ENCODE measurements at places on chromosomes 4 and X.

- DNase-seq, result no peak
Measured at GRCh38 chr4:81465406-81466340, 6.0 kb downstream of the RASGEF1B start.

GRCh38 chrX:44784241-44784640 lies 59.6 kb upstream of the DUSP21 start:
- DNase-seq, result no peak

DNA sequence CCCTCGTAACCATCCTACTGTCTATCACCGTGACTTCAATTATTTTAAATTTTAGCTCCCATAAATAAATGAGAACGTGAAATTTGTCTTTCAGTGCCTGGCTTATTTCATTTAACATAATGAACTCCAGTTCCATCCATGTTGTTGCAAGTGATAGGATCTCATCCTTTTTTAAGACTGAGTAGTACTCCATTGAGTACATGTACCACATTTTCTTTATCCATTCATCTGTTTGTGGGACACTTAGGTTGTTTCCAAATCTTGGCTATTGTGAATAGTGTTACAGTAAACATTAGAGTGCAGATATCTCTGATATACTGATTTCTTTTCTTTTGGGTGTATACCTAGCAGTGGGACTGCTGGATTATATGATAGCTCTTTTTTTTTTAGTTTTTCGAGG lies 32.8 kb downstream of the OCIAD1 start:
- DNase-seq, result no peak

GRCh38 chrX:68533656-68534055 lies 34.8 kb downstream of the YIPF6 start:
- no peak for DNase-seq

DNA sequence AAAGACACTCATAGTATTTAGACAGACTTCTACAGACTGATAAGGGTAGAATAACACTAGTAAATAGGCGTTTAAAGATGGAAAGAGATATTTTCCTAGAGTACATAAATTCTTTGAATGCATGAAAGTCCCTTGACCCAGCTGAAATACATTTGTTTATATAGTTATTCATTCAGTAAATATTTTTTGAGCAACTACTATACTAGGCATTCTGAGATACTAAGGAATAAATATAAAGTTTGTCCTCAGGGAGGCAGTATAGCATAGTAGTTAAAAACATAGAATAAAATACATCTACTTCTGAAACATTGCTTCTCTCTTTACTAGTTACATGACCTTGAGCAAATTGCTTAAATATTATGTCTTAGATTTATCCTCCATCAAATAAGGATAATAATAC lies 27.4 kb downstream of the HMGN5 start:
- peak; percentile 29 for DNase-seq

- no peak for DNase-seq
Measured at GRCh38 chr4:165016971-165017370, 14.8 kb upstream of the TRIM60 start.

DNA sequence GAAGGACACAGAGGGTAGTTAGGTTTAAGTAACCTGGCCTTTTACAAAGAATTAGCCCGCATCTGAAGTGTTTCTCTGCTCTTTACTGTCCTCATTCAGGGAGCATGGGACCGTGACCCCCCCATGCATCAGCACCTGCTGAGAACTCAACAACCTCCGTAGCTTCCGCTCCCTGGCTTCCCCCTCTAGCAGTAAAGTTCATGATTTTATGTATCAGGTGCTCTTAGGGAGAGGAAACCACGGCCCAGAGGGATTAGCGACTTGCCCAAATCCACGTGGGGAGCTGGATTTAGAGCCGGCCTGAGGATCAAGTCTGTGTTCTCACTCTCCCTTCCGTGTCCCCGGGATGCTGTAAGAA lies 284.6 kb upstream of the GATB start:
- no peak for DNase-seq

DNA sequence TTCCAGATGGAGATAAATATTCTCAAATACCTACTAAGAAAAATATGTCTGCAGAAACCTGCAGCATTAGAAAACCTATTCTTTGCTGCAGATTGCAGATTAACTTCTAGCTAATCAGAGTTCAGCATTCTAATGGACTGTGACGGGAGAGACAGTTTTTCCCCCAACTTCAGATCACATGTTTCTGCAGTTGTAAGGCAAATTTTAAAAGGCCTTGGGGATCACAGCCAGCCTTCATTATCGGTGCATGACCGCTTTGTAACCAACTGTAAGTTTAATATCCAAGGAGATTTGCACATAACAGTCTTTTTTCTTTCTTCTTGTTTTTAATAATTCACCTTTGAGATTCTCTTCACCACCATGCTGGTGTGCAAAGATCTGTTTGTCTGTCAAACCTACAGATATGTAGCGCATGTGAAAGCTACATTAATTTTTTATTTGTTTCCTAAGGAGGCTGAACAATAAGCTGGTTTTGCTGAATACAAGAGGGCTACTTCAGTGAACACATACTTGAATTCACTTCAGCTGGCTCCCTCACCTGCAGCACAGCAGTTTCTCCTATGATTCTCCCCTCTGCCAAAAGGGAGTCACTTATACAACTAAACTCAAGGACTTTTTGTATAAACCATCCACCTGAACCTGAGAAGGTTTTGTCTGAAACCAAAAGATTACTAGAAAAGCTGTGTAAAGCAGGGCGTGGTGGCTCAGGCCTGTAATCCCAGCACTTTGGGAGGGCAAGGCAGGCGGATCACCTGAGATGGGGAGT lies 488.5 kb downstream of the RPA4 start:
- no peak for DNase-seq

- no peak for DNase-seq
Measured at GRCh38 chr4:7323872-7324650, 110.7 kb downstream of the PSAPL1 start.

GRCh38 chr4:166121897-166122296 lies 248.9 kb downstream of the TLL1 start:
- no peak for DNase-seq

DNA sequence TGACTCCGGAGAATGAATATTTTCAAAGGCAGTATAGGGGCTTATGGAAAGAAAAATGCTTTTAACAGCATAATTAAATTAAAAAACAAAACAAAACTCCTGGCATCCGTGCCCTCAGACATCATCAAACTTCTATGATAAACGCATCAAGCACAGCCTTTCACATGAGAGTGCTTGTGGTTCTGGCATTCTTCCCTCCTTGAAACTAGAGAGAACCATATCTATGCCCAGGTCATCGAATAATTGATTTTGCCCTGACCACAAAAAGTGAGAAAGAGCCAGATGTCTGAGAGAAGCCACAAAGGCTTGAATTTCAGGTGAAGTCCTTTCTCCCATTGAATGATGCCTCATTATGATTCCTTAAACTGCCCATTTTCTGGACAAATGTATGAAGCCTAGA lies 286.8 kb downstream of the CBLL2 start:
- DNase-seq, result no peak

GRCh38 chr4:20478412-20478811 lies 221.8 kb upstream of the PACRGL start:
- no peak for DNase-seq

GRCh38 chr4:124035364-124036041 lies 638.9 kb downstream of the SPRY1 start:
- no peak for DNase-seq

DNA sequence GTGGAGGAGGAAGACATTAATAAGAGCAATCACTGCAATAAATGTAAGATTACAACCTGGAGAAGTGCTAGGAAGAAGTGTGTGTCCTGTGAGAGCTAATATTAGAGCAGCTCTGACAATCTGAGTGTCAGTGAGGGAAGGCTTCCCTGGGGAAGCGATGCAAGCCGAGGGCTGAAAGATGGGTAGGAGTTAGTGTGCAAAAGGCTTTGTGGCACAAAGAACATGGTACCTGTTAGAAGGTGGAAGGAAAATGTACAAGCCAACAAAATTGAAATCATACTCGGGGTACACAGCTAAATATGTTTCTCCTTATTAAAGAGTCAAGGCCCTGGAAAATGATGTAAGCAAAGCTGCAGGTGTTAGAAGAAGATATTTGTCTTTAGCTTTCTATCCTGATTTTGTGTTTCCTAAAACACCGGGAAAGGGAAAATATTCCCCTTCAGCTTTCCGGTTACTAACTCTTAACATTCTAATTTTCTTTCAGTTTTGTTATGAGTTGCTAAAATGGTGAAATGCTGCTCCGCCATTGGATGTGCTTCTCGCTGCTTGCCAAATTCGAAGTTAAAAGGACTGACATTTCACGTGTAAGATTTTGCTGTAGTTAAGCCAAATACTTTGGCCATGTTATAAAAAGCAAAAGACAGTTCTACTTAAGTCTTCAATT lies 808 bp downstream of the THAP6 start:
- DNase-seq, result peak; percentile 35

GRCh38 chrX:25287521-25287920 lies 271.8 kb upstream of the ARX start:
- DNase-seq, result no peak

GRCh38 chr4:142405021-142405694 lies 440.9 kb downstream of the INPP4B start:
- peak; percentile 72 for DNase-seq

- DNase-seq, result no peak
Measured at GRCh38 chrX:14352511-14352910, 176.8 kb upstream of the GLRA2 start.

GRCh38 chr4:108314900-108315589 lies 146.3 kb upstream of the LEF1 start:
- no peak for DNase-seq

- DNase-seq, result no peak
Measured at GRCh38 chr4:108446556-108446955, 173.8 kb upstream of the RPL34 start.

DNA sequence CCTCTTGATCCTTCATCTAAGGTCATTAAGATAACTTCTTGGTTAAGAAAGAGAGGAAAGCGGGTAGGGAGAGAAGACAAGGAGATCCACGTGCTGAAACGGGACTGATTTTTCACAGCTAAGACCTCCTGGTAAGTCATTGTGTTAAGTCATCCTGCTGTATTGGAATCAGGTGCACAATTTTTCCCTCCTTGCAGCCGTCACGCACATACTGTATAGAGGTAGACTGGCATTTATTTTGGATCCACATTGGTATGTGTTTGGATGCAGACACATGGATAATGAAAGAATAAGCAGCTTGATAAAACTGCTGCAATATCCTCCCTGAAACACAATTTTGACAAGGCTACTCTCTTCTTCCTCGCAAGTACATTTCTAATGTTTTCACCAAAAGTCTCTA lies 60.1 kb upstream of the NAP1L5 start:
- DNase-seq, result no peak

DNA sequence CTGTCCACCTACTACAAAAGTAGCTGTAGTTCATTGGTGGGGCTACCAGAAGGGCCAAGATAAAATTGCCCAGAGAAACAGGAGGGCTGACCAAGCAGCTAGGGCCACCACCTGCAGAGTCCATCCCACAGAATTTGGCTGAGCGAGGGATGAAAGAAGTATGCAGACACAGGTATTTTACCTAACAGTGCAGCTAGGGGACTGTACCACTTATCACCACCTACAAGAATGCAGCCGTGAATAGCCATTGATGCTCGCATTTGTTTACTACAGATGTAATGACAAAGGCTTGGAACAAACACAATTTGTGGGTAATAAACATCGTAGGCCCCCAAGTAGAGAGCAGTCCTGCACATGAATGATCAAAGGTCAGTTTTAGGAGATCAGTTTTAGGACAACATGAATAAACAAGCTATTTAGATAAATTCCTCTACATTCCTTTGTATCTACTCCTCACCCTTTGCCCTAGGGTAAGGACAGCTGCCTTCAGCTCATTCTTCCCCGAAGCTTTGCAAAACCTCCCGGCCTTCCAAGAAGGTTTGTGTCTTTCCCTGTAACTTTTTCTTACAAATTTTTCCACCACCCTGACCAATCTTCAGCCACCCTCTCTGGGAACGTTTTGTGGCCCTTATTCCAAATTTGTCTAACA lies 49.5 kb downstream of the ZNF718 start:
- DNase-seq, result no peak

- no peak for DNase-seq
Measured at GRCh38 chrX:107227780-107228485, 21.5 kb downstream of the DNAAF6 start.

- DNase-seq, result no peak
Measured at GRCh38 chr4:27442146-27442545, 581.5 kb downstream of the STIM2 start.

DNA sequence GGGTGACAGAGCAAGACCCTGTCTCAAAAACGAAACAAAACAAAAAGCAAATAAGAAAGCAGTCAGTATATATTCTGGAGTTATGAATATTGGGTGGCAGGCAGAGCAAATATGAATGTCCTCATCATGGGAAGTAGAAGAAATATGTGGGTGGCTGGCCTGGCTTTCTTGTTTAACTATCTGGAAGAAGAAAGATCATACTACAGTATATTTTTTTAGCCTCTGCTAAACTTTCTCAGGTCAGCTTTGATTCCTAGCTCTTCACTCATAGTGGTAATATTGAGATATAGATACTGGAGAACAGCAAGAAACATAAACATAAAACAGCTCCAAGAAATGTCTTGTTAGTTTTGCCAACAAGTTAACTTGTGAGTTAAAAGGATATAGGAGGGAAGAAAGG lies 192.5 kb downstream of the SOWAHB start:
- no peak for DNase-seq

GRCh38 chrX:22855693-22856092 lies 144.1 kb upstream of the DDX53 start:
- DNase-seq, result no peak

GRCh38 chr4:100190643-100191600 lies 654 bp upstream of the DDIT4L start:
- DNase-seq, result no peak

GRCh38 chrX:46917622-46918021 lies 5.4 kb downstream of the JADE3 start:
- no peak for DNase-seq

GRCh38 chr4:90960433-90960832 lies 833.2 kb downstream of the CCSER1 start:
- DNase-seq, result no peak

DNA sequence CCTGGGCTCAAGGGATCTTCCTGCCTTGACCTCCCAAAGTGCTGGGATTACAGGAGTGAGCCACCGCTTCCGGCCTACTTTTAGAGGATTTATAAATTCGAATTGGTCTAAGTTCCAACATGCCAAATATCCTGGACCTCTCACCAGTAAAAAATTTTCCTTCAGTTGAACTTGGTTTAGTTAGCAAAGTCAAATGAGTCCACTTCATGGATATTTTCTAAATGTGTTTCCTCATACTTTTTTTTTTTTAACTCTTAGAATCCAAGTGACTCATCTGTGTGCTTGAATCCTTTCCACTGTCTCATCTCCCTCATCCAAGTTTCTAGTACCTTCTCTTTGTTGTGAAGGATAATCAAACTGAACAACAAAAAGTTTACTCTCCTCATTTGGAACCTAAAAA lies 49.7 kb downstream of the RBM47 start:
- no peak for DNase-seq

GRCh38 chr4:15894921-15895916 lies 43.3 kb downstream of the FGFBP1 start:
- no peak for DNase-seq

DNA sequence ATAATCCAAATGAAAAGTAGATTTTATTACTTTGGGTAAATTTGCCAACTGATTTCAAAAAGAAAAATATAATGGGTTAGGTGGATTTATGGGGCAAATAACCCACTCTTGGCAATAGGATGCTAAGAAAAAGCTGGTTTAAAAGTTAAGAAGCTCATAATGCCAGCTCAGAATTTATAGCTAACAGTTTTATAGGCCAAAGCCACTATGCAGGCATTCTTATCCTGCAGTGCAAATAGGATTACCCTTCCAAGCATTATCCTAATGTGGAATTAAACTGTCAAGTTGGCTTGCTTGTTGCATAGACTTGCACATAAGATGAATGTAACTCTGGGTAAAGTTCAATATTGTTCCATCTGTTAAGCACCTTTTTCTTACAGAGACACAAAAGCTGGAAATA lies 703.0 kb downstream of the PCDH18 start:
- DNase-seq, result no peak

- peak; percentile 84 for DNase-seq
Measured at GRCh38 chrX:40644821-40645358, 2.5 kb downstream of the CXorf38 start.
